ENCODE measurements at places on chromosomes 4 and X. TPM values are rescaled to one million over a fixed set of nuclear protein-coding genes. Genes with fewer than 3 reads are reported as not detected.

GRCh38 chrX:103464072-103464773 lies 55.1 kb downstream of the RAB40A start:
- H3K27me3 ChIP-seq, result no peaks in the 10 kb centered on the region
- H3K27ac ChIP-seq, result peak overlapping the region; percentile 88
- peaks cover 5% of the 10 kb centered on the region for H3K4me1 ChIP-seq
- peak; percentile 28 for DNase-seq
- no peaks in the 10 kb centered on the region for H3K36me3 ChIP-seq

The ABCG2 gene
- 0.73 TPM for total RNA-seq

The XAGE2 gene
- not detected for total RNA-seq

GRCh38 chr4:112327965-112328733 lies 31.0 kb downstream of the ALPK1 start:
- H3K4me3 ChIP-seq, result no peak overlapping the region
- peaks cover 29% of the 10 kb centered on the region for H3K36me3 ChIP-seq
- H3K27ac ChIP-seq, result no peak overlapping the region
- H3K4me1 ChIP-seq, result peaks cover 1% of the 10 kb centered on the region
- DNase-seq, result no peak

The CACNA1F gene
- total RNA-seq, result 3.8 TPM

DNA sequence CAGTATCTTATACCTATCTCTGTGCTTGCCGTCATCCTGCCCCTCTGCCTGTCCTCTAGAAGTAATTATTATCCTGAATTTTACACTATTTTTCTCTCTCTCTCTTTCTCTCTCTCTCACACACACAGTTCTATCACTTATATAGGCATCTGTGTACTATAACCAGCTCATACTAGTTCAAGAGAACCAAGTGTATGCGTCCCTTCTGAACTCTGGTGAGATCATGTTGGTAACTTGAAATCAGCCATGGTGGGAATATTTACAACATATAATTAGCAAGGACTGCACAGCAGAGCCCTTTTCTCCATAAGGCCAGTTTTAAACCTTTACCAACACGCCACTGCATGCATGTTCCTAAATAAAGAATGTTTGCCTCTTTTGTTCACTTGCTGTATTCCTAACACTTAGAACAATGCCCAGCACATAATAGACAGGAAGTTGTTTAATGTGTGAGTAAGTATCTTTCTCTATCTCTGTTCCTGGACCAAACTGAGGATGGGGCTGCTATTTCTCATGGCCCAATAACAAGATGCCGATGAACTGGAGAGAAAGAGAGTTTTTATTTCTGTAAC lies 51.1 kb upstream of the IL21 start:
- no peaks in the 10 kb centered on the region for H3K36me3 ChIP-seq
- H3K27me3 ChIP-seq, result peaks cover 5% of the 10 kb centered on the region
- peaks cover 3% of the 10 kb centered on the region for H3K4me1 ChIP-seq
- DNase-seq, result no peak
- no peak overlapping the region for H3K4me3 ChIP-seq

The PAGE4 gene
- not detected for total RNA-seq
